Activated CD4-positive, alpha-beta T cell treated with anti-CD3 and anti-CD28 coated beads for 24 hours (primary cell): ENCODE measurements at places on chromosomes 1 and 21.

GRCh38 chr1:197144570-197145325 lies 1.7 kb downstream of the ASPM start:
- DNase-seq = no peak

GRCh38 chr1:40743860-40744259 lies 39.7 kb upstream of the KCNQ4 start:
- no peak for DNase-seq

DNA sequence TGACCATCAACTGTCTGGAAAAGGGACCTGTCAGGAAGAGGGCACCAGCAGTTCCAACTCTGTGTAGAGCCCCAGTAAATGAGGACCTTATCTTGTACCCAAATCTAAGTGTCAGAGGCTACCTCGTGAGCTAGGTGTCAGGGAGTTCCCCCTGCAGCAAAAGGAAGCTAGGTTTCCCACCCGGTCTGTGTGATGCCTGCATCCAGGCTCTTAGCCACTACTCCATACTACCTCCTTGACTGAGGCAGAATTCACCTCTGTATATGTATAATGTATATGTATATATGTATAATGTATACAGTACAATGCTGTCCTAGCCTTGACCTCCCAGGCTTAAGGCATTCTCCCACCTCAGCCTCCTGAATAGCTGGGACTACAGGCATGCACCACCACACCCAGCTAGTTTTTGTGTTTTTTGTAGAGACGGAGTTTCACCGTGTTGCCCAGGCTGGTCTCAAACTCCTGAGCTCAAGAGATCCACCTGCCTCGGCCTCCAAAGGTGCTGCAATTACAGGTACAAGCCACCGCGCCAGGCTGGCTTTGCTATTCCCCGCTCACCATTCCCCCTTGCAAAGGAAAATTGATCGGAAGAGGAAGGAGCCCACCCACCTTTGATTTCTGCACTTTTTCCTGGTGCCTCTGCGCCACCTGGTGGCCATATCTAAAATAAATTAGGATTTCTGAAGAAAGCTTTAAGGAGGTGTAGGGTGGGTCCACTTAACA lies 15.7 kb upstream of the LUZP1 start:
- DNase-seq = no peak

DNA sequence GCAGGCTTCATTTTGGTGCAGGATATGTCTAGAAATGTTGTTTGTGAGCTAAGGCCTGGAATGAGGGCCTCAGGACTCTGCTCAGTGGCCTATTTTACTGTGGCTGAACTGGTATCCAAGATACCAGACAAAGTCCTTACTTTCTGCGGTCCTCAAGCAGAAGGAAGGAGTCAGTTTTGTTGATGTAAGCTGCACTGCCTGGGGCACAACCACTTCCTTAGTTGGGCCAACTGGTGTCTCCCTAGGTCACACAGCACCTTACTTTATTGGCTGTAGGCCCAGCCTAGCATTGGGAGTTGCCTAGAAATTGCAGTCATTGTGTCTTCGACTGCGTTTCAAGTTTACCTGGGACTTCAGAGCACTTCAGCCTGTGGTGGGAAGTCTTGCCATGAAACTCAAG lies 1322.7 kb downstream of the AMY1C start:
- no peak for DNase-seq

- no peak for DNase-seq
Measured at GRCh38 chr1:65231718-65232330, 77.5 kb upstream of the DNAJC6 start.

DNA sequence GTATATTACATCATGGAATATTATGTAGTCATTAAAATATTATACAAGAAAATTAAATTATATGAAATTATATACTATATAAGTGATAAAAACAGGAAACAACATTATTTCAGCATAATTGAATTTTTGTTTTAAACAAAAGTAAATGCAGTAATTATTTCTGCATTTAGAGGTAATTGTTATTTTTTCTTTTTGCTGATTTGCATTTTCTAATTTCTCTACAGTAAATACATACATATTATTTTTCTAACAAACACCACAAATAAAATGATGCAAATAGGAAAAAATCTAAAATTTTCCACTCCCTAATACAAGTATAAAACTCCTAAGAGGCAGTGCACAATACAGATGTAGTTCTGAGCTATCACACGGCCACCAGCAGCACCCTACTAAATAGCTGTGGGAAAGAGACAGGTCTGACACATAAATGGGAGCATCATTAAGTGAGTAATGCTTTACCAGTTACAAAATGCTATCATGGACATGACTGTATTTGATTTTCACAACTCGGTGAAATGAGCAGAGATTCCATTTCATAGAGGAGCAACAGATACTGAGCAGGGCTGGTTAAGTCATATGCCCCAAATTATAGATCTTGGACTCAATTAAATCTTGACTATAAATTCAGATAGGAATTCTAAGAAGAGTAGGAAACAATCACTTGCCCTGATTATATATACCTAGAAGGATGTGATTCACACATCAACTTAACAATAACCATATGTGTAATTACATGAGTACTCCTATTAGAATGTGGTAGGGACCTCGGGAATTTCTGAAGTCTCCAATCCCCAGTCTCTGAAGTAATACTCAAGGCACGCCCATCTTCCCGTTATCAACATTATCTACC lies 49.0 kb downstream of the NRIP1 start:
- DNase-seq = no peak

DNA sequence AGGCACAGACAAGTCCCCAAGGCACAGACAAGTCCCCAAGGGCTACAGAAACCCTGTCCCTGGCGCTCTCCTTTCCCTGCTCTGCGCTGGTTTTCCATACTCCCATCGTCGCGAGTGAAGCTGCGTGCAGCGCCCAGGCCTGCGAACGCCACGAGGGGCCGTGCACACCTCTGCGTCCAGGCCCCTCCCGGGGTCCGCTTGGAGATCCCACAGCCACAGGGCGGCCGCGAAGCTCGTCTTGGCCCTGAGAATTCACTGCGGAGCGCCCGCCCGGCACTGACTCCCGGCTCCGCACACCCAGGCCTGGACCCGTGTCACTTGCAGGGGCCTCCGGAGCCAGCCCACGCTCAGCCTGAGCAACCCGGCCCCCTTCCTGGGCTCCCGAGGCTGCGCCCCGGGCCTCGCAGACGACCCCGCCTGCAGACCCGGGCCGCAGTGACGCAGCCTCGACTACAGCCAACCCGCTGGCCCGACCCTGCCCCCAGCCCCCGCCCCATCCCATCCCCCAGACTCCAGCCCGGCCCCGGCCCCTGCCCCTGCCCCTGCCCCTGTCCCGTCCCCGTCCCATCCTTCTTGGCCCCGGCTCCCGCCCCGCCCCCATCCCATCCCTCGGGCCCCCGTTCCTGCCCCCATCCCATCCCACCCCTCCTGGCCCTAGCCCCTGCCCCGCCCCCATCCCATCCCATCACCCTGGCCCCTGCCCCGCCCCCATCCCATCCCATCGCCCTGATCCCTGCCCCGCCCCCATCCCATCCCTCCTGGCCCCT lies 841 bp downstream of the POFUT2 start:
- no peak for DNase-seq

GRCh38 chr1:158930504-158930903 lies 848 bp upstream of the PYHIN1 start:
- DNase-seq = no peak
